Aorta (tissue), 5 donors: ENCODE measurements at places on chromosomes 1 and 21. TPM values are rescaled to one million over a fixed set of nuclear protein-coding genes. Genes with fewer than 3 reads are reported as not detected.

The LORICRIN gene
- total RNA-seq = not detected

The SPRR2A gene
- total RNA-seq = not detected

The SLC30A1 gene
- total RNA-seq = 24.4 TPM

The AUNIP gene
- total RNA-seq = not detected

The NAXE gene
- 46.0 TPM for total RNA-seq

The PHTF1 gene
- 15.0 TPM for total RNA-seq

The HSD3B1 gene
- not detected for total RNA-seq

The CHRM3 gene
- total RNA-seq = 3.8 TPM

The TSTD1 gene
- total RNA-seq = 9.1 TPM

GRCh38 chr1:26020330-26020768 is 1.2 kb upstream of the EXTL1 start:
- H3K27ac ChIP-seq = no peak overlapping the region
- no peak for DNase-seq
- H3K4me3 ChIP-seq = no peak overlapping the region
- H3K36me3 ChIP-seq = no peaks in the 10 kb centered on the region
- H3K27me3 ChIP-seq = no peaks in the 10 kb centered on the region

GRCh38 chr1:75423136-75423535 is 187.8 kb downstream of the SLC44A5 start:
- no peaks in the 10 kb centered on the region for H3K36me3 ChIP-seq
- no peak for DNase-seq
- H3K27ac ChIP-seq = no peak overlapping the region
- H3K27me3 ChIP-seq = no peaks in the 10 kb centered on the region
- H3K4me1 ChIP-seq = no peaks in the 10 kb centered on the region
- H3K4me3 ChIP-seq = no peak overlapping the region

DNA sequence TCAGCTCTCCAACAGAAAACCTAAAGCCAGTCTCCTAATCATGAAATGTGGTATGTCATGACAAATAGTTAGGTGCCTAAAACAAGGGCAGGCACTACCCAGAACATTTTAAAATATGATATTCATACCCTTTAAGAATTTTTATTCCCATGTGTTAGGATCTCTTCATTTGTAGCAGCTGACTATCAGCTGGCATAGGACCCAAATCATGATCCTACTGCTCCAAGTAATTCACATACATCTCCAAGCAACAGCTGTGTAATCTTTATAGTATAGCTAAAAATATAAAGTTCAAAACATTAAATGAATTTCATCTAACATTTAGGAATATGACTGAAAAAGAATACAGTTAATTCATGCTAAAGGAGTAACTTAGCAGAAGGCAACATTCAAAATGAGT is 57.5 kb downstream of the ENAH start:
- no peak for DNase-seq
- H3K36me3 ChIP-seq = no peaks in the 10 kb centered on the region
- no peaks in the 10 kb centered on the region for H3K27me3 ChIP-seq
- H3K4me1 ChIP-seq = no peaks in the 10 kb centered on the region
- H3K27ac ChIP-seq = no peak overlapping the region
- H3K4me3 ChIP-seq = no peak overlapping the region

GRCh38 chr1:175481126-175482070 is 262.0 kb downstream of the TNR start:
- H3K27ac ChIP-seq = no peak overlapping the region
- peaks cover 4% of the 10 kb centered on the region for H3K4me1 ChIP-seq
- no peaks in the 10 kb centered on the region for H3K36me3 ChIP-seq
- no peak overlapping the region for H3K4me3 ChIP-seq

- no peak overlapping the region for H3K27ac ChIP-seq
- H3K4me3 ChIP-seq = no peak overlapping the region
- no peaks in the 10 kb centered on the region for H3K36me3 ChIP-seq
- no peaks in the 10 kb centered on the region for H3K4me1 ChIP-seq
- no peak for DNase-seq
Measured at GRCh38 chr1:203596673-203597210, 29.9 kb upstream of the ATP2B4 start.

GRCh38 chr1:203133970-203134725 is 6.6 kb downstream of the ADORA1 start:
- no peak overlapping the region for H3K4me3 ChIP-seq
- H3K27ac ChIP-seq = no peak overlapping the region
- DNase-seq = peak; percentile 57
- H3K36me3 ChIP-seq = no peaks in the 10 kb centered on the region
- H3K4me1 ChIP-seq = no peaks in the 10 kb centered on the region

- H3K27me3 ChIP-seq = no peaks in the 10 kb centered on the region
- no peak overlapping the region for H3K4me3 ChIP-seq
- no peak for DNase-seq
- H3K4me1 ChIP-seq = no peaks in the 10 kb centered on the region
Measured at GRCh38 chr1:62794053-62794452, 10.1 kb downstream of the ATG4C start.

DNA sequence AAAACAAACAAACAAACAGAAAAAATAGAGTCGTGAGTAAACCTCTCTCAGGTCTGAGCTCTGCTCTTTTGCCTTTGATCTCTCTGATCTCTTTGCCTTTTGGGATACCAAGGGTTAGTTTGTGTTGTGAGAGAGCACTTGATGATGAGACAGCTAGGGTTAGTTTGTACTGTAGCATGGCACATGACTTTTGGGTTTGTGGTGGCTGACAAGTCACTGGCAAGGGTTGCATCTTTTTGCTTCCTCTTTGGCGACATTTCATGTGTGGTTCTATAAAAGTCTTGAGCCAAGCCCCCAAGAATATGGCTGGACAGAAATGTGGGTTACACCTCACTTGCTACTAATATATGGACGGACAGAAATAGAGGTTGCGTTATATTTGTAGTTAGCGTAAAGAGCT is 60.5 kb downstream of the TESK2 start:
- DNase-seq = no peak
- H3K36me3 ChIP-seq = no peaks in the 10 kb centered on the region
- no peaks in the 10 kb centered on the region for H3K4me1 ChIP-seq
- H3K27ac ChIP-seq = no peak overlapping the region

DNA sequence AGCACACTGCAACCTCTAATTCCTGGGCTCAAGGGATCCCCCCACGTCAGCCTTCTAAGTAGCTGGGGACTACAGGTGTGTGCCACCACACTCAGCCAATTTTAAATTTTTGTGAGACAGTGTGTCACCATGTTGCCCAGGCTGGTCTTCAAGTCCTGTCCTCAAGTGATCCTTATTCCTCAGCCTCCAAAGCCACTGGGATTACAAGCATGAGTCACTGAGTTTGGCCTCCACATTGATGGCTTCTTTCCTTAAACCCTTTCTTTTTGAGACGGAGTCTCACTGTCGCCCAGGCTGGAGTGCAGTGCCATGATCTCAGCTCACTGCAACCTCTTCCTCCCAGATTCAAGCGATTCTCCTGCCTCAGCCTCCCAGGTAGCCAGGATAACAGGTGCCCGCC is 7.6 kb downstream of the KPNA6 start:
- no peak overlapping the region for H3K4me3 ChIP-seq
- no peaks in the 10 kb centered on the region for H3K36me3 ChIP-seq
- DNase-seq = no peak
- H3K27me3 ChIP-seq = no peaks in the 10 kb centered on the region

DNA sequence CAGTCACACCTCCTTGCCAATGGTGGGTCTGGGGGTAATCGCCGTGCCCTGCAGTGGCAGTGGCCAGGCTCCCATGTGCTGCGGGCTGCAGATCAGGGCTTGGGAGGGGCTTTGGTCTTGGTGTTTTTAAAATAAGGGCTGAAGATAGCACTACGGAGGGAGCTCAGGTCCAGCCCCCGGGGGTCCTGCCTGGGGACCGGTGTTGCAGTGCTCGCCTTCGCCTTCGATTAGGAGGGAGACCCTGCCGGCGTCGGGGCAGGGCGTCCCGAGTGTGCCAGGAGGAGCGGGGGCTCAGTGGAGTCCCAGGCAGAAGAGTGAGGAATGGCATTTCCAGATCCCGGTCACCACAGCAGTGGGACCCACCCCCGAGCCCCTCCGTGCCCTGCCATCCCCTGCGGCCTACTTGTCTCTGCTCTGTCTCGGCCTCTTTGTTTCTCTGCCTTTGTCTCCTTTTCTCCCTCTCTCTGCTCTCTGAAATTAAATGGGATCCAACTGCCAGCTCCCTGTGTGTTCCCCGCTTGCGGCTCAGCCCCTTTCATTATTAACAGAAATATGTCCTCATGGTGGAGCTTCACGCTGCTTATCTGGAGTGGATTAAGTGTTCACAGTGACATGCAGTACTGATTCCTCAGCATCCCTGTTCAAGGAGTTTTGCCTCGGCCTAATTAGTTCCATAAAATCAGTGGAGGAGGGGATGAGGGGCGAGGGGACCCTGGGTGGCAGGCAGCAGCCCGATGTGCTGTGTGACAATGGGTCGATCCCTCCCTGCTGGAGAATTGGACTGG is 44.4 kb downstream of the DMRTB1 start:
- DNase-seq = peak; percentile 25
- H3K36me3 ChIP-seq = no peaks in the 10 kb centered on the region
- no peak overlapping the region for H3K4me3 ChIP-seq
- no peaks in the 10 kb centered on the region for H3K27me3 ChIP-seq
- H3K27ac ChIP-seq = no peak overlapping the region

DNA sequence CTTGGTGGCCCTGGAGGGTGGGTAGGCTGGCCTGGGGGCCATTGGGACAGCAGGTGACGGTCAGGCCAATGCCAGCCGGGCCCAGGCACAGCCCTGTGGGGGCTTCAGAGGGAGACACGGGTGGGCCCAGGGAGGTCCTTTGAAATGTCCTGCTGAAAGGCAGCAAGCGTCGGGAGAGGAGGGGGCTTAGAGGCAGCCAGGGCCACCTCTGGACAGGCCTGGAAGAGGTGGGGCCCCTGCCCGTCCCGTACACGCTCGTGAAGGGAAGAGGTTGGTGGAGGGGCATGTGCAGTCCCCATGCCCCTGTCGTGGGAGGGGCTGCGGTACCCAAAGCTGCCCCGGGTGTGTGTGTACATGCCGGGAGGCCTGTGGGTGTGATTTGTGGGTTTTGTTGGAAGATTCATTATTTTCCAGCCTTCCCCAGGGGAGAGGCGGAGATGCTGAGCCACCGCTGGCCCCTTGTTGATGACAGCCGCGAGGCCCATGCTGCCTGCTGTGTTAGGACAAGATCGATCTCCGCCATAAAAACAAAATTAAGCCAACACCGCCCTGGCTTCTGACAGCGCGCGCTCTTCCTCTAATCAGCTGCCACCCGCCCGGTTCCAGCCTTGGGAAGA is 3.4 kb upstream of the PLCH2 start:
- no peak for DNase-seq
- no peaks in the 10 kb centered on the region for H3K36me3 ChIP-seq
- H3K4me3 ChIP-seq = no peak overlapping the region
- H3K27ac ChIP-seq = no peak overlapping the region
- no peaks in the 10 kb centered on the region for H3K27me3 ChIP-seq

GRCh38 chr1:53525595-53525994 is 66.4 kb downstream of the DMRTB1 start:
- no peaks in the 10 kb centered on the region for H3K36me3 ChIP-seq
- DNase-seq = no peak
- H3K27ac ChIP-seq = no peak overlapping the region
- no peaks in the 10 kb centered on the region for H3K4me1 ChIP-seq
- no peaks in the 10 kb centered on the region for H3K27me3 ChIP-seq
- no peak overlapping the region for H3K4me3 ChIP-seq

GRCh38 chr21:42593007-42593814 is 60.2 kb upstream of the PDE9A start:
- H3K4me3 ChIP-seq = no peak overlapping the region
- DNase-seq = peak; percentile 64
- H3K36me3 ChIP-seq = no peaks in the 10 kb centered on the region
- H3K27ac ChIP-seq = no peak overlapping the region
- no peaks in the 10 kb centered on the region for H3K27me3 ChIP-seq

- H3K36me3 ChIP-seq = no peaks in the 10 kb centered on the region
- no peak overlapping the region for H3K4me3 ChIP-seq
- no peak for DNase-seq
- no peak overlapping the region for H3K27ac ChIP-seq
Measured at GRCh38 chr1:64578270-64578973, 108.5 kb downstream of the CACHD1 start.

DNA sequence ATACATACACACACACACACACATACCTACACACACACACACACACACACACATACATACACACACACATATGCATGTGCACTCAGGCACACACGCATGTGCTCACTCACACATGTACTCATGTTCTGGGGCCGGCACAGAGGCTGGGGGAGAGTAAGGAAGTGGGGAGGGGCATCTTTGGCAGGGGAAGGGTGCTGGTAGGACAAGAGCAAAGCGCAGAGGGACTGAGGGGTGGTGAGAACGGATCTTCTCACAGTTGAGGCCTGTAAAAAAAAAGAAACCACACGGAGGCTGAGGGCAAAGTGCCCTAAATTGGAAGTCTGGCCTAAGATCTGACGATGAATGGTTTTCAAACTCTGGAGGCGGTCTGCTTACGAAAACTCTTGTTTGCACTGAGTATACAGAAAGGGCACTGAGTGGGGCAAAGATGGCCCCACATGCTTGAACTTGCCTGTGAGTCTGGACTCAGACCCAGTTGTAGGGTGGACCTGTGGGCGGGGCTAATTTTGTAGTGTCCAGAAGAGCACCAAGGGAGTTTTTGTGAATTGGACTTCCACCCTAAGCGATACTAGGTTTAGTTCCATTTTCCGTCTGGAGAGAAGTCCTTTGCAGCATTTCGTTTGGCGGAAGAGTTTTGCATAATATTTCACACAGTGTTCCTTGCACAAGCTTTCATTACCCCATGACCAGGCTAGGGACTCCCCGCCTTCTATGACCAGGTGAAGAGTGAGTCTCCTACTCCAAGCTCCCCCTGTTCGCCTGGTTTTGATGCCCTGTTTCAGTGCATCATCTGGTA is 79.3 kb upstream of the LYST start:
- H3K36me3 ChIP-seq = no peaks in the 10 kb centered on the region
- no peaks in the 10 kb centered on the region for H3K4me1 ChIP-seq
- H3K4me3 ChIP-seq = no peak overlapping the region
- no peak for DNase-seq

GRCh38 chr1:115198938-115199337 is 109.6 kb upstream of the TSPAN2 start:
- H3K4me1 ChIP-seq = peaks cover 3% of the 10 kb centered on the region
- H3K27ac ChIP-seq = no peak overlapping the region
- H3K36me3 ChIP-seq = no peaks in the 10 kb centered on the region
- H3K27me3 ChIP-seq = no peaks in the 10 kb centered on the region

- no peak for DNase-seq
- no peaks in the 10 kb centered on the region for H3K27me3 ChIP-seq
- peaks cover 4% of the 10 kb centered on the region for H3K36me3 ChIP-seq
- H3K4me1 ChIP-seq = no peaks in the 10 kb centered on the region
- no peak overlapping the region for H3K4me3 ChIP-seq
Measured at GRCh38 chr21:37516998-37517397, 150.4 kb downstream of the DYRK1A start.

DNA sequence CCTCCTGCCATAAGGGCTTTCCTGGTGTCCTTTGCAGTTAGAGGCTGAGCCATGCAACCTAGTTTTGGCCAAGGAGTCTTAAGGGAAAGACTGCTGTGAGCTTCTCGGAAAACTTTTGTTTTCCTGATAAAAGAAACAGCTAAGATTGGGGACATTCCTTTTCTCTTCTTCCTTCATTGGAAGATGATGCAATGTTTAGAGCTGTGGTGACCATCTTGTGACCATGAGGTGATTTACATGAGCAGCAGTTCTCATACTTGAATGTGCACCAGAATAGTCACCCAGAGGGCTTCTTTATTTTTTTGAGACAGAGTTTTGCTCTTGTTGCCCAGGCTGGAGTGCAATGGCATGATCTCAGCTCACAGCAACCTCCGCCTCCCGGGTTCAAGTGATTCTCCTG is 20.4 kb upstream of the SMAP2 start:
- no peaks in the 10 kb centered on the region for H3K27me3 ChIP-seq
- no peak for DNase-seq
- no peak overlapping the region for H3K4me3 ChIP-seq
- H3K27ac ChIP-seq = no peak overlapping the region
- H3K4me1 ChIP-seq = no peaks in the 10 kb centered on the region

GRCh38 chr1:208820580-208821212 is 576.5 kb upstream of the PLXNA2 start:
- H3K4me1 ChIP-seq = no peaks in the 10 kb centered on the region
- H3K36me3 ChIP-seq = no peaks in the 10 kb centered on the region
- no peak for DNase-seq
- peaks cover 2% of the 10 kb centered on the region for H3K27me3 ChIP-seq
